ENCODE measurements at places on chromosomes 2 and 18.

GRCh38 chr2:117360586-117360985 is 453.9 kb upstream of the DDX18 start:
- no peak for DNase-seq

GRCh38 chr2:21033237-21034155 is 10.4 kb downstream of the APOB start:
- no peak for DNase-seq

- no peak for DNase-seq
Observed at GRCh38 chr2:157900203-157900602, 24.1 kb upstream of the ACVR1 start.

- DNase-seq = peak; percentile 67
Observed at GRCh38 chr18:41938445-41938844, 16.6 kb upstream of the PIK3C3 start.

GRCh38 chr2:195388028-195388427 is 269.0 kb upstream of the SLC39A10 start:
- no peak for DNase-seq

DNA sequence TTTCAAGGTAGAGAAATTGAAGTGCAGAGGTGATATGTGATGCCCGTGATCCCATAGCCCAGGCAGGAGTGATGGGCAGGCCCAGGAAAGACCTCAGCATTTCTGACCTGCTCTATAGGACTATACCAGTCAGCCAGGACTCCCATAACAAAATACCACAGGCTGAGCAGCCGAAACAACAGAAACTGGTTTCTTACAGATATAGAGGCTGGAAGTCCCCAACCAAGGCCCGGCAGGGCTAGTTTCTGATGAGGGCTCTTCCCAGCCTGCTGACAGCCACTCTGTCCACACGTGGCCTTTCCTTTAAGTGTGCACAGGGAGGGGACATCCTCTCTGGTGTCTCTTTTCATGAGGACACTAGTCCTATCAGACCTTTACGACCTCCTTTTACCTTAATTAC is 104.2 kb upstream of the AGAP1 start:
- DNase-seq = no peak

GRCh38 chr2:33291278-33292013 is 185.0 kb upstream of the RASGRP3 start:
- DNase-seq = no peak

DNA sequence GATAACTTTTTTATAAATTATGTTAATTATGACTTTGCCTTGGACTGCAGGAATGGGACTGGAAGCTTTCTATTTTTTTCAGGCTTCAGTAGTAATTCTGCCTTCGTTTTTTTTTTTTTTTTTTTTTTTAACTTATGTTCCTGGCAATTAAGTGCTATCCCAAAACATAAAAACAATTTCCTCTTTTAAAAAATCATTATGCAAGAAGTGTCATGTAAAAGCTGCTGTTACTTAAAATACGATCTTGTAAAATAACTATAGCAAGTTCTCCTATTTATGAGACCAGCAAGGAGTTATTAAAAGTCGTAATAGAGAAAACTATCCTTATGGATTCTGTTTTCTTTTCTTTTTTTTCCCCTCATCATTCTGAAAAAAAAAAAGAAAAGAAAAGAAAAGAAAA is 301.6 kb upstream of the FBXO11 start:
- no peak for DNase-seq

- DNase-seq = no peak
Observed at GRCh38 chr2:233184669-233185068, 66.8 kb upstream of the ATG16L1 start.

- no peak for DNase-seq
Observed at GRCh38 chr2:208531361-208531760, 124.8 kb downstream of the PTH2R start.

DNA sequence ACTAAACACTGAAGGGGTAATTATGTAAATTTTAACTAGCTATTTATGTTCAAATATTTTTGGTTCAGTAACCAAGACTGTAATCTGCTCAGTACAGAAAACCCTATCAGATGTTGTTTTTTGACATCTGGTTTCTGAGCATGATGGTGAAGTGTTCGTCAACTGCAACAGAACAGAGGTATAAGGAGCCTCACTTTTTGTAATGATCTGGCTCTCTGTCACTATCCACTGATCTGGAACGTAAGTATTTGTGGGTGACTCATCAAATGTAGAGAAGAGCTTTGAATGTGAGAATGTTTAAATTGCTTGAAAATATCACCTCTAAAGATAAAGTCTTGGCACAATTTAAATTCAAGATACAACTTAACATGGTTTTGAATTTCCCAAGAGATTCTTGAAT is 213.6 kb upstream of the FAM98A start:
- no peak for DNase-seq

GRCh38 chr2:134712299-134712698 is 6.5 kb downstream of the TMEM163 start:
- DNase-seq = no peak

- no peak for DNase-seq
Observed at GRCh38 chr18:10265560-10266333, 188.7 kb upstream of the APCDD1 start.

DNA sequence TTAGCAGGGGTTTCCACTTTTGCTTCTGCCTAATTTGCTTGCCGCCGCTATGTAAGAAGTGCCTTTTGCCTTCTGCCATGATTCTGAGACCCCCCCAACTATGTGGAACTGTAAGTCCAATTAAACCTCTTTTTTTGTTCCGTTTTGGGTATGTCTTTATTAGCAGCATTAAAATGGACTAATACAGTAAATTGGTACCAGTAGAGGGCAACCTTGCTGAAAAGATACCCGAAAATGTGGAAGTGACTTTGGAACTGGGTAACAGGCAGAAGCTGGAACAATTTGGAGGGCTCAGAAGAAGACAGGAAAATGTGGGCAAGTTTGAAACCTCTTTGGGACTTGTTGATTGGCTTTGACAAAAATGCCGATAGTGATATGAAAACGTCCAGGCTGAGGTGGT is 216.1 kb upstream of the FSIP2 start:
- DNase-seq = no peak

- no peak for DNase-seq
Observed at GRCh38 chr2:30201990-30202389, 29.3 kb upstream of the LBH start.

GRCh38 chr18:48940854-48941611 is 9.7 kb downstream of the SMAD7 start:
- no peak for DNase-seq

GRCh38 chr18:73414598-73414997 is 546.8 kb upstream of the NETO1 start:
- no peak for DNase-seq

DNA sequence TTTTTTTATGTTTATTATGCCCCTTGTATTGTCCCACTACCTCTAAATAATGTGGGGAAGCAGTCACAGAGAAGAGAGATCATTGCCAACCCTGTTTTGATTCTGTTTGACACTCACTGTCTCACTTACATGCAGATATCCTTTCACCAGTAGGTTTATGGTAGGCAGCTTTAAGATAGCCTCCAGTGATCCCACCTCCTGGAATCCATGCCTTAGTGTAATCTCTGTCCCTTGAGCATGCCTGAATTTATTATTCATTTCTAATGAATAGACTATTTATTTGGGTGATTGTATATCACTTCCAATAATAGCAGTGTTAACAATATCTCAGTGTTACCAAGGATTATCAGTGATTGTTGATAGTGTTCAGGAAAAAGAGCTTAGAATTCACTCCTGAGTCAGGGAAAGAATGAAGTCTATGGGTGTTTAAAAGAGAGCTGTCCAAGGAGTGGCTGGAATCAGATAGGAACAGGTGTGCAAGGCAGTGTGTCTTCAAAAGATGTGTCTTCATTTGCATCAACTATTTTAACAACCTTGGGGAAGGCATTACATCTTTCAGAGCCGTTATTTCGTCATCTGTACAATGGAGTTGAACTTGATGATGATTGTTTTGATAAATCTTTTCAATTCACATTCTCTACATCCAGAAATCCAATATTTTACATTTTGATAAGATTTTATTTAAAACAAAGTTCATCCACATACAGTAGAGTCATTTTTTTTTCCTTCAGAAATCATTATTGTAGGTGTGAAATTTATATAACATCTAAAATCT is 31.9 kb downstream of the PKP4 start:
- DNase-seq = no peak

- no peak for DNase-seq
Observed at GRCh38 chr2:202378662-202379358, 2.7 kb downstream of the BMPR2 start.

- no peak for DNase-seq
Observed at GRCh38 chr18:3305354-3305762, 43.4 kb downstream of the MYL12B start.

DNA sequence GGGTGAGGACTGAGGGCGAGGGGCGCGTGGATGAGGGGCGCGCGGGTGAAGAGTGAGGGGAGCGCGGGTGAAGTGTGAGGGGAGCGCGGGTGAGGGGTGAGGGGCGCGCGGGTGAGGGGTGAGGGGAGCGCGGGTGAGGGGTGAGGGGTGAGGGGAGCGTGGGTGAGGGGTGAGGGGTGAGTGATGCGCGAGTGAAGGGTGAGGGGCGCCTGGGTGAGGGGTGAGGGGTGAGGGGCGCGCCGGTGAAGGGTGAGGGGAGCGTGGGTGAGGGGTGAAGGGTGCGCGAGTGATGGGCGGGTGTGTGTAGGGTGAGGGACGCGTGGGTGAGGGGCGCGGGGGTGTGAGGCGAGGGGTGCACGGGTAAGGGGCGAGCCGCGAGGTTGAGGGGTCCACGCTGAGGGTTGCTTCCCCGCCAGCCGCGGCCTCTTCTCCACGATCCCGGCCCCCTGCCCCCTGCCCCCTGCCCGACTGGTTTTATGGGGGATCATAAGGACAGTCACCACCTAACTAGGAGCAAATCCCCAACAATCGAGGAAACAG is 1.1 kb upstream of the SLC66A2 start:
- no peak for DNase-seq

GRCh38 chr2:227033471-227034148 is 130.4 kb downstream of the COL4A4 start:
- DNase-seq = no peak

- no peak for DNase-seq
Observed at GRCh38 chr2:196551014-196551413, 88.5 kb upstream of the CCDC150 start.

DNA sequence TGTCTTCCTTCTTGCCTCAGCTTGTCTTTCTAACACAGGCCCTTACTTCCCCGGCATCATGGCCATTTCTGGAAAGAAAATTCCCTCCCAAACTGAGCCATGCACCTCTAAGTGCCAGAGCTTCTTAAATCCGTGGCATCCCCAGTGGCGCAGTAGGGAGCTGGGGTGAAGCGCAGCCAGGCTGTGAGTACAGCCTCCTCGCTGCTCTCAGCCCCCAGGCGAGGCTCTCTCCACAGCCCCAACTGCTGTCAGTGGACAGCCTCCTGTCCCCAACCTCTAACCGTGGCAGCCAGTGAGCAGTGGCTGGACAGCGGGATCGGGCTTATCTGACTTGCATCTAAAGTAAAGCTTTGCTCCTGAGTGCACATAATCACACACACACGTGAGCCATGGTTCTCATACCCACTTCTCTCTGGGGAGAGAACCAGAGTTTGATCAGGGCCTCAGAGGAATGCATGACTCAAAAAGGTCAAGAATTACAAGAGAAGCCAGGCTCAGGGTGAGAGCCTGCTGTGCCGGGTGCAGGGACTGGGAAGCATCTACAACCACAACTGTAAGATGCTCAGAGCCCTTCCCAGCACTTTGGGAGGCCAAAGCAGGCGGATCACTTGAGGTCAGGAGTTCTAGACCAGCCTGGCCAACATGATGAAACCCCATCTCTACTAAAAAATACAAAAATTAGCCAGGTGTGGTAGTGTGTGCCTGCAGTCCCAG is 50.7 kb downstream of the SFXN5 start:
- DNase-seq = no peak

DNA sequence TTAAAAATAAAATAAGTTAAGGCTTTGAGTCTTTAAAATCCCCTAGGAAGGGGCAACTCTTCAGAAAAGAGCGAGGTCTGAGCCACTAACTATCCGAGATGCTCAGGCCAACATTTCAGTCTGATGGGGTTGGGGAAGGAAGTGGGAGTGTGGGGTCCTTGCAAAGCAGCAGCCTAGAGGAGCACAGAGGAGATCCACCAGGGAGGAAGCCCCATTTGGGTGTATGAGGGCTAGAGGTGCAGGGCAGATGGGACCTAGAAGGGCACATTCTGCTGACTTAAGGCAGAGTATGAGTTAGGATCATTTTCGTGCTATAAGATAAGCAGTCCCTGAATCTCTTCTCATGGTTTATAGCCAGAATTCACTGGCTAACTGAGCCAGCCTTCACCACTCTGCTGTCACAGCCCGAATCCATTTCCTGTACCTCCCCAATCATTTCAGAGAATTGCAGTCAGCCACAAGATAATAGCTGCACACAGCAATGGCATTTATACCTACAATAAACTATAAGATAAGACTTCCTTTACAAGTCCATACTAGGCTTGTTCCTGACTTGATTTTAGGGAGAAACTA is 37.0 kb downstream of the MRPL30 start:
- no peak for DNase-seq

GRCh38 chr18:28050545-28050944 is 126.4 kb downstream of the CDH2 start:
- DNase-seq = no peak

- DNase-seq = no peak
Observed at GRCh38 chr2:31937741-31938140, 73.1 kb downstream of the MEMO1 start.

GRCh38 chr18:31225668-31226067 is 63.0 kb upstream of the DSC1 start:
- no peak for DNase-seq

DNA sequence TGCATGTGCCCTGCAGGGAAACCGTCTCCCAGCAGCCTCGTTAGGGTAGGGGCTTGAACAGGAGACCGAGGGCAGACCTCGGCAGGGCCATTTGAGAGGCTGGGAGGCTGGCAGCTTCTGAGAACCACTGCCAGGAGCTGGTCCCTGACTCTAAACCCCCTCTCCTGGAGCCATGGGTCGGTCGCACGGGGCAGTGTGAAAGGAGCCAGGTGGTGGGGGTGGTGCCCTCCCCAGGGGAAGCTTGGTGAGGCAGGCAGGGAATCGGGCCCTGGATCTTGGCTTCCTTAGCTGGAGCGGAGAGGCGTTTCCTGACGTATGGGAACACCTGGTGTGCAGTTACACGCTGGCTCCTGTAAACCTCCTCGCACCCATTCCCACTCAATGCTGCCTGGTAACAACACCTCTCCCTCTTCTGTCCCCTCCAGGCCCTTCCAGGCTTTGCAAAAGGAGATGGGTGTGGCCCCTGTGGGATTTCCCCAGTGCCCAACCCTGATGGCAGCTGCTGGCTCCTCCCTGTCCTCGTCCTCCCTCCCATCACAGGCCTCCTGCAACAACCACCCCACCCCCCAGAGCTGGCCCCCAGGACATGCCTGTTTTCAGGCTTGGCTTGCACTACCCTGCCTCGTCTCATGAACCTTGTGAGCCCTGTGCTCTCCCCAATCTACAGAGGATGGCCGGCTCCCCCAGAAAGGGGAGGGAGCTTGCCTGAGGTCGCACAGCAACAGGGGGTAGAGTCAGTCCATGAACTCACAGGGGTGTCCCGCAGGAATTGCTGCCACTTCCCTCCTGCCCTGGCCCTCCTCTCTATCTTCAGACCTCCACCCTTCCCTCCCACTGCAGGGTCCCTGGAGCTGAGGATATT is 24.4 kb downstream of the ADRA2B start:
- no peak for DNase-seq

GRCh38 chr18:25284861-25285550 is 67.0 kb downstream of the ZNF521 start:
- DNase-seq = no peak

Measured in SK-N-MC (cell line).